RPMI7951 (cell line): ENCODE measurements at places on chromosomes 1 and 21. TPM values are rescaled to one million over a fixed set of nuclear protein-coding genes. Genes with fewer than 3 reads are reported as not detected.

Gene HEYL
- total RNA-seq, result not detected in 2 replicates

Gene NBPF1
- 13.4 and 18.9 TPM in 2 replicates for total RNA-seq

Gene TNFRSF9
- 4.1 and 4.2 TPM in 2 replicates for total RNA-seq

Gene VSIG8
- total RNA-seq, result 0.20 TPM in 1 of 2 replicates, not detected in the other

Gene NGF
- total RNA-seq, result 4.0 and 4.3 TPM in 2 replicates
